Activated B cell treated with CpG ODN at 0.5 μM for 24 hours (primary cell): ENCODE measurements at places on chromosomes 11 and 22.

- no peak for DNase-seq
Measured at GRCh38 chr11:130023204-130023603, 20.6 kb upstream of the PRDM10 start.

DNA sequence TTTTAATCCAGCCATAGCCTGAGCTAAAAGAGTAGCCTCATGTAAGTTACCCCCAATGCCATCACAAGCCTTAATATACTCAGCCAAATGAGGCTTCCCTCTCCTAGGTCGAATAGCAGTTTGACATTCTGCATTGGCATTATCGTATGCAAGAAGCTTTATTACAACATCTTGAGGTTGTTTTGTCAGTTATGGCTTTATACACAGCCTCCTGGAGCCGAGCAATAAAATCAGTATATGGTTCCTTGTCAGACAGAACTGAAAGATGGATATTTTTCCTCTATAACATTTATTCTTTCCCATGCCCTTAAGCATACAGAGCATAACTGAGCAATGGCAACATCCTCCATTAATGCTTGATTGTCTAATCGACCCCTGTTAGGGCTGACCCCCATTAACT is 5.4 kb upstream of the DNAJB13 start:
- no peak for DNase-seq

DNA sequence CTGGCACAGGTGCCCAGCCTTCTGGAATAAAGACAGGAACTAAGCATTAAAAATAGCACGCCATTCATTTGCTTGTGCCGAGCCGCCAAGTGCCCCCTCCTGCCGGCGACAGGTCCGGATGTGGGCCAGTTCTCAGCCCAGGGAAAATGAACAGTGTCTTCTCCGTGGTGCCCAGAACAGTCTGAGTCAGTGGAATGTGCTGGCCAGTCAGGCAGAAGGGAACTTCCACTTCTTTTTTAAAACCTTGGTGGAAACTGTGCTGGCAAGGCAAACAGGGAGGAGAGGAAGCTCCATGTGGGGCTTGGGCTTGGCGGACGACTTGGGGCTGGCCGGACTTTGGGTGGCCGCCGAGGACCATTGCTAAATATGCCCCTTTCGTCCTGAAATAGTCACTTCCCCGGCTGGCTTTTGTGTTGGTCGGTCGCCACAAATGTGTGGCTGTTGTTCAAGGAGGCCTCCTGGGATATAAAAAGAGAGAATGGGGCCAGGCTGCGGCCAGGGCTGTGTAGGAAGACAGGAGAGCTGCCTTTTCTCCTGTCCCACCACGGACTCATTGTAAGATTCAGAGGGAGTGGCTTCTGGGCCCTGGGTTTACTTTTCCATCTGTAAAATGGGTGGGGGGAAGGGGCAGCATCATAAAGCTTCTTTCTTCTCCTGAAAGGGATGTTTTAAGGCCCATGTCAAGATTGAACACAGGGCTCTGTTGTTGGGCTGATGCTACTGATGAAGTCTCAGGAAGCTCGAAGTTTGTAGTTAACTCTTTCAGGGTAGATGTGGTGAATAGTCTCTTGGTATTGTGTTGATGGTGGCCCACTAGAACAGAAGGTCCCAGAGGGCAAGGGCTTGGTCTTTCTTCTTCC is 101.0 kb downstream of the PTPRJ start:
- no peak for DNase-seq

GRCh38 chr11:36684840-36685801 is 87.1 kb upstream of the RAG2 start:
- no peak for DNase-seq

DNA sequence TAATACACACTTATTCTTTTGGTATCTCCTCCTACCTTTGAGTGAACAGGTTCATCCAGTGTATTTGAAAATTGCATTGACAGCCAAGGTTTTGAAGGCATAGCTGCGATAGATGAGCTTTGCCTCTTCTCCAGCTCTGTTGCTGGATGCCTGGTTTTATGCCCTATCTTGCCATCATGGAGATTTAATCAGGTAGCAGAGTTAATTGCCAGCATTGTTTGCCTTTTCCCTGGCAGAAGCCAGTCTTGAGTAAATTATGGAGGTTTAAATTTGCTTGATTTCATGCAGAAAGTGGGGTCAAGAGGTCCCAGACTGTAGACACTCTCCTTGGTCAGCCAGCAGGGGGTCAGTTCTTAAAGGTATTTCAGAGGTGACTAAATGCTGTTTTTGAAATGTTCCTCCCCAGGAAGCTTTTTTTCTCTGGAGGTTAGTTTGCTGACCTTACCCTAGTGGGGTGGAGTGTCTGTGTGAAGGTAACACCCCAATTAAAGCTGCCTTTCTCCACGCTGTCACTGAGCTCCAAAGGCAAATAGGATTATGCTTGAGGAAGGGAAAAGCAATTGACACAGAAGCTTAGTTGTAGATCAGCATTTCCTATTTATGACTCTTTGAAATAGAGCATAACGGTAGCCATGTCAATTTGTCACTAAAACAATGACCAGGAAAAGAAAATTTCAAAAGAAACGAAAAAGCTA is 96.0 kb downstream of the EXT2 start:
- no peak for DNase-seq

GRCh38 chr11:35764417-35764816 is 101.8 kb downstream of the TRIM44 start:
- no peak for DNase-seq

- no peak for DNase-seq
Measured at GRCh38 chr22:29772170-29772641, 5.0 kb downstream of the UQCR10 start.

DNA sequence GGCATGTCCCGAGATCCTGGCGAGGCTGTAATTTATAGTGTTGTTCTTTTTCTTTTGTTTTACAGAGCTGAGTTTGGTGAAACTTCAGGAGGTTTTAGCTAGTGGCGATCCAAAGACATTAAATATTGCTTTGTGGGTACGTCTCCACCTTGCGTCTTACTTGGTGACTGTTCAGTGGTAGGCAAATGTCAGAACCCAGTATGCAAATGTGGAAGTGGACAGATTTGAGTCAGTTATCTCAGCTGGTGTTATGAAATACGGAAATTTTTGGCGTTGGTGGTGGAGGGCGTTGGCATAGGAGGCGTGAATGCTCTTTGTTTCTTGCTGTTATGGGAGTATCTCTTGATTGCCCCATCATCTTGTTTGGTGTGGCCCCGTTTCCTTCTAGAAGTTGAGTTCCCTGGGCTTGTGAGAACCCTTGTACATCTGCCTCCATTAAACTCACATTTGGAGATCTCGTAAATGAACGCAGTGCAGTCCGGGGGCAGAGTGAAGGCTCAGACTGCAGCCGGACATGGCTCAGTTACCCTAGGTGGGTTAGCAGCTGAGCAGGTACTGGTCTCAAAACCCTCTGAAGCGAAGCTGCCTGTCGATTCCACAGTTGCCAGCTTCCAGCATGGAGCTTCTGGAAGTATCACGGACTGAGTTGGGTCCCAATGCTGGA is 39.9 kb downstream of the PTPRJ start:
- no peak for DNase-seq

GRCh38 chr11:94910779-94911178 is 62.6 kb downstream of the CWC15 start:
- no peak for DNase-seq

DNA sequence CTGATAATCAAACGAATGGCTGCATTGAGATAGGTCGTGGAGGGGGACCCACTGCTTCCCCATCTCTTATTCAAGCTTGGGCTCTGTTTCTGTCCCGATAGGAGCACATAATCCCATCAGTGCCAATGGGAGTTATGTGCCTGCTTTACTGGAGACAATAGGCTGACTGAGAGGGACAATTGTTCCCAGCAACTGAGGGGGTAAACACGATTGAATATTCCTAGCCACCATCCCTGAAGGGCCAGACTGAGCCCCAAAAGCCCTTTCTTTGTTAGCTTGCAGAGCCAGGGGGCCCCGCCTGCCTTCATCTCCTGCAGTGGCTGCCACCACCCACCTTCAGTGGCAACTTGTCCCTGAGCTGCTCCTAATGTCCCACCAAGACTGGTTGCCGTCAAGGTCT is 172.8 kb upstream of the NAV2 start:
- no peak for DNase-seq

- no peak for DNase-seq
Measured at GRCh38 chr11:35257281-35257680, 118.3 kb downstream of the CD44 start.

DNA sequence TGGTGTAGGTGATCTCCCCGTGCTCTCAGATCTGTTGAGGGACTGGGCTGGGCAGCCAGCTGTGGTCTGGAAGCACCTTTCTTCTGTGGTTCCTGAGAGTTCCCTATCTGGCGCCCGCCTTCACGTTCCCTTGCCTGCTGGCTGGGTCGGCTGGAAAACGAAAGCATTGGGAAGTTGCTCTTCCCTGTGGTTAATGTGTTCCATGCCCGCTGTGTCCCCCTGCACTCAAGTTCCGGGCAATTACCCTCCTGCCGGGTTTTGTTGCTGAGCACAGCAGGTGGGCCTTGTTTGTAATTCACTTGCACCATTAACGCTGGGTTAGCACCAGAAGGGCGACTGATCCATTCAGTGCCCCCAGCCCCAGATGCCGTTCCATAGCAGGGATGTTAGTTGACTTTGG is 134.1 kb downstream of the GRIK4 start:
- DNase-seq, result no peak

GRCh38 chr22:40363059-40363458 is 7.3 kb upstream of the SGSM3 start:
- DNase-seq, result no peak

GRCh38 chr11:100981196-100981824 is 148.3 kb downstream of the PGR start:
- no peak for DNase-seq

DNA sequence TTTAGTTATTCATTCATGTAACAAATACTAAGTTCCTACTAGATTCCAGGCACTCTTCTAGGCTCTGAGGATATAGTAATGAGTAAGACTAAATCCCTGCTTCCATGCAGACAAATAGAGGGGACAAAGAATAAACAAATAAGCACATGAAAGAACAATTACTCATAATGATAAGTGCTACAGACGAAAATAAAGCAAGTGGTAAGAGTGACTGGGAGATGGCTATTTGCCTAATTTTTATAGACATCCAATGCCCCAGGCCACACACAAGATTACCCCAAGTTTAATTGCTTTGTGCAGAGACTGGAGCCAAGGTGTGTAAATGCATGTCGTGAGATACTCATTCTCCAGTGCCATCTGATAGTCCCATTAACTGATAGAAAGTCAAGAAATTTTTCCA is 62.6 kb downstream of the DCUN1D5 start:
- DNase-seq, result no peak

- no peak for DNase-seq
Measured at GRCh38 chr11:46210133-46210636, 67.3 kb upstream of the CREB3L1 start.

GRCh38 chr11:13074714-13075464 is 65.8 kb downstream of the RASSF10 start:
- no peak for DNase-seq

GRCh38 chr11:47184711-47185304 is 1.4 kb downstream of the PACSIN3 start:
- no peak for DNase-seq

DNA sequence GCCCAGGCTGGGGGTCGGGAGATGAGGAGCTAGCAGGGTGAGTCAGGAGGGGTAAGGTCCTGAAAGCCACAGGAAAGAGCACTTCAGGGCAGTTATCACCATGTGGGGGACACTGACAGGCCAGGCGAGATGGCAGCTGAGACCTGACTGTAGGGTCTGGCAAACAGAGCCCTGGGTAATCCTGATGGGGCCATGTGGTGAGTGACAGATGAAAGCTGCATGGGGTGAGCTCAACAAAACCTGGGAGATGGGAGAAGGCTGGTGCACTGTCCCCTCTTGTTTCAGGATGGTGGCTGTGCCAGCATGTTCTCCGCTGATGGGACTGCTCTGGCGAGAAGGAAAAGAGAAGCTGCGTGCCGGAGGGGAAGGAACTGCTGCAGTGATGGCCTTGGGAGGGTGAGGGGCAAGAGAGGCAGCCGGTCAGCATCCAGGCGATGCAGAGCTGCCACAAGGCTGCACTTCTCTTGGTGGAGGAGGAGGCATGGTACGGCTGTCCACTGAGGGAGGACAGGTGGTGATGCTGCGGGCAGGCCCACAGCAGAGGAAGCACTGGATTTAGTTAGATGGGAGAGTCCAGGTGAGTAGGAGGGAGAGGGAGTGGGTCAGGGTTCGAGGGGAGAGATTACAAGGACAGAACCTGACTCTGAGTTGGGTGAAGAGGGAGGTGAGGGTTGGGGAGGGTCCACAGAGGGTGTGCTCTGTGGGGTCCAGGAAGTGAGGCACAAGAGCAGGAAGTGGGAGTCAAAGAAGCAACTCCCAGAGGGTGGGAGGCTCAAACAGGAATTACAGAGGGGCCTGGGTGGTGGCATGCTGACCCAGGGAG is 3.8 kb downstream of the TOP3B start:
- peak; percentile 8 for DNase-seq

- DNase-seq, result no peak
Measured at GRCh38 chr22:44624689-44625420, 77.1 kb upstream of the PRR5 start.

DNA sequence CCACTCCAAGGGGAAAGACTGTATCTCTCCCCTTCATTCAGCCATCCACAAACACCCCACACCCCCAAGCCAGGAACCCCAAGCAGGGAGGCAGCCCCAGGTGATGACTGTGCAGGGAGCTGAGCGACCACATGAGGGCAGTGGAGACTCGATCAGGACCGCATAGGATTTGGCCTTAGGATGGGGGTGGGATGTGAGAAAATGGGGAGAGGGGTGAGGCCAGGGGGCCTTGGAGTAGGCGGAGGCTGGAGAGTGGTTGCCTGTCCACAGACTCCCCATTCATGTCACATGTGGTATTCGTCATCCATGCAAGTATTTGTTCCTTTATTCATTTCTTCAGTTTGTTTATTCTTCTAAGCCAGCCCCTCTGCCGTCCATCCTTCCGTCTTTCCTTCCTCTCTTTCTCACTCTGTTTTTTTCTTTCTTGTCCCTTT is 2.7 kb upstream of the RHOD start:
- no peak for DNase-seq

- no peak for DNase-seq
Measured at GRCh38 chr11:100972046-100972445, 157.6 kb downstream of the PGR start.

- no peak for DNase-seq
Measured at GRCh38 chr11:111798279-111798678, 32.1 kb upstream of the PPP2R1B start.

GRCh38 chr11:111933872-111934271 is 3.3 kb upstream of the DIXDC1 start:
- DNase-seq, result no peak

- DNase-seq, result no peak
Measured at GRCh38 chr22:18032455-18033101, 8.2 kb upstream of the MICAL3 start.

DNA sequence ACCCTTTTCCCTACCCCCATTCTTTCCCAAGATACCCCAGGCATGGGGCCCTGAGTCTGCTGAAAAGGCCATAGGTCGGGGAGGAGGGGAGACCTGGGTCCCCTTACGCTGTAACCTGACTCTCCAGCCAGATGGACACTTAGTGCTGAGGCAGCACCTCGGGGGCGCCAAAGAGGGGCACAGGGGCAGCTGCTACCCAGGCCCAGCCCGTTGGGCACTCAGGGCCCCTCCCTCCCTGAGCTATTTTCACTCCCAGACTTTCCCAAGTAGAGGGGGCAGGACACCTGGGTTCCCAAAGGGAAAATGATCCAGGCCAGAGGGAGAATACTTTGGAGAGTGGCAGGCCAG is 933 bp downstream of the ACTN3 start:
- no peak for DNase-seq
